Epithelial cell of proximal tubule (primary cell): ENCODE measurements at places on chromosomes 3 and 15.

GRCh38 chr3:122493296-122493695, 21.4 kb downstream of the KPNA1 start:
- no peak for DNase-seq

DNA sequence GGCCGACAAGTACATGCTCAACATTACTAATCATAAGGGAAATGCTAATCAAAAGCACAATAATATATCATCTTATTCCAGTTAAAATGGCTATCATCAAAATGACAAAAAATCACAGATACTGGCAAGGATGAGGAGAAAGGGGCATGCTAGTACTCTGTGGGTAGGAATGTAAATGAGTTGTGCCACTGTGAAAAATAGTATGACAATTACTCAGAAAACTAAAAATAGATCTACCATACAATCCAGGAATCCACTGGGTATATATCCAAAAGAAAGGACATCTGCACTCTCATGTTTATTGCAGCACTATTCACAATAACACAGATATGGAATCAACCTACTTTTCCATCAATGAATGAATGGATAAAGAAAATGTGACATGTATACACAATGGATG, 1256.5 kb downstream of the SI start:
- no peak for DNase-seq

- DNase-seq: no peak
Observed at GRCh38 chr3:129663045-129663446, 56.6 kb upstream of the PLXND1 start.

DNA sequence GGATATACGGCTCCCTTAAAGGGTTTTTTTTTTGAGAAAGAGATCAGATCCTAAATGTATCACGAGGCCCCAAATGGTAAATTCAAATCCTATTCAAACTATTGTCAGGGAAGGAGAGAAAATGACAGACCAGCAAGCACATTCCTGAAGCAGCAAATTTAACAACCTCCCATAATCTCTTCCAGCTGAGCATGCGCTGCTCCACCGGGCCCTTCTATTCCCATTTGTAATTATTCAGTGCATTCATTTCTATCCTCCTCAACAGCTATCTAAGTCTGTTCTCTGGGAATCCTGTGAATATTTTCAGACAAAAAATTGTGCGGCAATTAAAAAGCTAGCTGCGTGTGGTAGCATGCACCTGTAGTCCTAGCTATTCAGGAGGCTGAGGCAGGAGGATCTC, 43.2 kb downstream of the MAGI1 start:
- no peak for DNase-seq

GRCh38 chr15:63349156-63349555, 32.5 kb downstream of the CA12 start:
- no peak for DNase-seq

DNA sequence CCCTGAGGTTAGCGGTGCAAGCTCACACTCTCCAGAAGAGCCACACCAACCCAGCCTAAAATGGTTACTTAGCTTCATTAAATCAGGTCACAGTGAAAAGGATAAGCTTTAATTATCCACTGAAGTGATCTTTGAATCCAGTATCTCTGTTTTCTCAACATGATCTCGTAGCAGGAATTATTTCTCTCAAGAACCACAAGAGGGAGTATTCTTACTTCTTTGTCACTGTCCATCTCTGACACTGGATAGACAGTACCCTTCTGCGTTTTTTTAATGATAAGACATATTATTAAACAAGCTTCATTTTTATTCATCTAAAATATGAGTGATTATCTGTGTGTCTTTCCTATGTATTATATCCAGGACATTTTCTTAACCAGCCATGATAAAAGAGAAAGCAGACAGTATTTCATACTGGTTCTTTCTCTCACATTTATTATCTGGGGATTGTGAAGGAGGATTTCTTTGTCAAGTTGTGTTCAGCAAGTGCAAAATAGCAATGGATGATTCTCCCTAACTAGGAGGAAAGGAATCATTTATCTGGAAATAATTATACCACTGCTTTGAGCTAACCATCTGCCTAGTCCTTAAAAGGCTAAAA, 105.4 kb upstream of the CCDC54 start:
- DNase-seq: peak; percentile 6

DNA sequence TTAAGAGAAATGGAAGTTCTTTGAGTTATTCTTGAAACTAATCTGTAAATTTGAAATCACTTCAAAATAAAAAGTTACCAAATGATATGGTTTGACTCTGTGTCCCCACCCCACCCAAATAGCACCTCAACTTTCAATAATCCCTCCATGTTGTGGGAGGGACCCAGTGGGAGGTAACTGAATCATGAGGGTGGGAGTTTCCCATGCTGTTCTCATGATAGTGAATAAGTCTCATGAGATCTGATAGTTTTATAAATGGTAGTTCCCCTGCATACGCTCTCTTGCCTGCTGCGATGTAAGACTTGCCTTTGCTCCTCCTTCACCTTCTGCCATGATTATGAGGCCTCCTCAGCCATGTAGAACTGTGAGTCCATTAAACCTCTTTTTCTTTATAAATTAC, 690.7 kb upstream of the ZNF385D start:
- no peak for DNase-seq

DNA sequence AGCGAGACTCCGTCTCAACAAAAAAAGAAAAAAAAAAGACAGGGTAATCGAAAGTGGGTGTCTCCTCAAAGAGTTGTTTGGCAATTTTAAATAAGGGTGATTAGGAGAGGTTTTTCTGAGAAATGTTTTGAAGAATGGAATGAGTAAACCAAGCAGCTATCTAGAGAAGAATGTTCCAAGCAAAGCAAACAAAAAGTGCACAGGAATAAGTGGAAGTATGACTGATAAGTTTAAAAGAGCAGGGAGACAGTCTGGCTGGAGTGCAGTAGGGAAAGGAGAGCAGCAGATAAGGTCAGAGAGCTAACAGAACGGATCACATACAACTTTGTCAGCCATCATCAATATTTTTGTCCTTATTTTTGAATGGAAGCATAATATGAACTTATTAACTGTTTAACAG, 853.5 kb downstream of the TUSC7 start:
- no peak for DNase-seq

GRCh38 chr3:24101676-24102168, 156.6 kb downstream of the NR1D2 start:
- DNase-seq: no peak

DNA sequence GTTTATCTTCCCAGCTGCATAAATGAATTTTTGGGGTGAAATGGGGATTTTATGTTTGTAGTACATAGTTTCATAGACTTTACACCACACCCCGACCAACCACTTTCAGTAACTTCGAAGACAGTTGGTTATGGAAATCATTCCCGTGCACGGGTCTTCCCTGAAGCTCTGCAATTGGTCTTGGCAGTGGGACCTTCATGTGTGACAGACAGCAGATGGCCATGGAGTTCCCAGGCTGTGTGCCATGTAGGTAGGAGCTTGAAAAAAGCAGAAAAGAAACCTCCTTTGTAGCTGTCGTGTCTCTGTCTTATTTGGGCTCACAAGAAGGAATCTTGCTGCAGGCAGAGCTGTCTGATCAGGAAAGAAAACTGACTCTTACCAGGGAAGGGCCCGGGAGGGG, 25.9 kb downstream of the EXOG start:
- no peak for DNase-seq

DNA sequence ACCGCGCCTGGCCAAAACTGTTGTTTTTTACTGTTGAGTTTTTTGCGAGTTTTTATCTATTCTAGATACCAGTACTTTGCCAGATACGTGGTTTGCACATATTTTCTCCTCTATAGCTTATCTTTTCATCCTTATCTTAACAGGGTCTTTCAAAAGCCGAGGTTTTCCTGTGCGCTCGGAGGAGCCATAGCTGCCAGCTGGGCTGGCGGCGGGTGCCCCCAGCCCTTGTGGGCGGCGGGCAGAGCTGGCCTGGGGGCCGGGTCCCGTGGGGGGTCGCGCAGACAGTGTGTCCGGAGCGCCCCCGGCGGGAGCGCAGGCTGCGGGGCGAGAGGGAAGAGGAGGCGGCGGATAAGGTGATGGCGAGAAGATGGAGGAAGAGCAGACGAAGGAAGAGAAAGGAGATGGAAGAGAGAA, 11.1 kb upstream of the EIF4A2 start:
- no peak for DNase-seq

DNA sequence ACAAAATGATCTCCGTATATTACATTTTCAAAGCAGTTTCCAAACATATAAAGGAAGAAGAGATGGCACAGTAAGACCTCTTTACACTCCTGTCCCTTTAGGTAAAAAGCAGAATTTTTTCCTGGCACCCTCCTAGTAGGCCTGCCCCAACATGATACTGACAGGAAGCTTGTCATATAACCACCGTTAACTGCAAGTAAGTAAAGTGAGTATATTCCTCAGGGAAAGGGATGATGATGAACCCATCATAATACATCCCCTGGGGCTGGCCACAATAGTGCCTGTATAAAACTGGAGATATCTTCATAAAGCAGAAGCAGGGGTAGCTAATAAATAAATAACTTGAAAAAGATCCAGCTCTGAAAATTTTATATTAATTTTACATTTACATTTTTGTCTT, 893.0 kb downstream of the DIPK2A start:
- no peak for DNase-seq

DNA sequence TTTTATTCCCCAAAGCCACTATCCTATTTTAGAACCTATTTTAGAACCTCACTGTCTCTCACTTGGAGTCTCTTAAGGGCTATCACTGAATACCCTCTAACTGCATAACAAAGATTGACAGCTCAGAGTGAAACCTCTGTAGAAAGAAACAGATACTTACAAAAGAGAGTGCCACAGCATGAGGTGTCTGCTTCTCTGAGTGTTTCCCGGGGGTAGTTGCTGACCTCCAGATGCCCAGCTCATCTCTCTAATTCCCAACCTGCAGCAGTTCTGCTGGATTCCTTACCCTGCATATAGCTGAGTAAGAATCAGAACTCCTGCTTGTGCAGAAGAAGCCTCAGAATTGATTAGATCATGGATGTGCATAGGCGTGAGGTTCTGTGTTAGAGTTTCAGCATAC, 34.5 kb downstream of the P3H2 start:
- DNase-seq: no peak

DNA sequence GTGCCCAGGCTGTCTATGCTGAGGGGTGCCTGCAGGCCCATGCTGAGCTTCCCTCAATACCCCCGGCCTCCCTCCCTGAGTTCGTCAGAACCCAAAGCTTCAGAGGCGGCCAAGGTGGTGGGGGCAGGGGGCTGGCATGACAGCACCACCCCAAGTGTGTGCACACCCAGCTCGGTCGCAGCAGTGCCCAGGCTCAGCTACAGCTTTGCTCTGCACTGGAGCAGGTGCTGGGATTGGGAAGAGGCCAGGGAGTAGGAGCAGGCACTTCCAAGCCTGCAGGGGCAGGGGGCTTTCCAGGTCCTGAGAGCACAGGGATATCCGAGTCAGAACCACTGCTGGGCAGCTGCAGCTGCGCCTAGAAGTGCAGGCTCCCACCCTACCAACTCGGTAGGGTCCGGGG, 283.9 kb downstream of the UBE2E2 start:
- DNase-seq: no peak
